ENCODE measurements at places on chromosomes 5 and 9.

DNA sequence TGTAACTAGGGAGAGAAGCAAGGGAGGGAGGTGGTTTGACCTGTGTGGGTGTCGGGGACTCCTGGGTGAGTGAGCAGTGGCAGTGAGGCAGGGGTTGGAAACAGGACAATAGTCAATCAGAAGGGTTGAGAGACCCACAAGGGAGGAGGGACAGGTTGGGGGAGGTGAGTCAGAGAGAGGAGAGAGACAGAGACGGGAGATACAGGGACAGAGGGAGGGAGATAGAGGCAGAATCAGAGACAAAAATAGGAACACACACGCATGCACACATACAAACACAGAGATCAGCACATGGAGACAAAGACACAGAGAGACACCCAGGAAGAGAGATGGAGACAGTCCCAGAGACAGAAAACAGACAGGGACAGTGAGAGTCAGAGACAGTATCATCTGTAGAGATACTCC lies 39.3 kb upstream of the PTGS1 start:
- DNase-seq = no peak

- DNase-seq = no peak
These were observed 2.9 kb downstream of the RPS23 start for GRCh38 chr5:82275216-82275664.

GRCh38 chr9:96150324-96151227 lies 151.4 kb downstream of the HSD17B3 start:
- no peak for DNase-seq

DNA sequence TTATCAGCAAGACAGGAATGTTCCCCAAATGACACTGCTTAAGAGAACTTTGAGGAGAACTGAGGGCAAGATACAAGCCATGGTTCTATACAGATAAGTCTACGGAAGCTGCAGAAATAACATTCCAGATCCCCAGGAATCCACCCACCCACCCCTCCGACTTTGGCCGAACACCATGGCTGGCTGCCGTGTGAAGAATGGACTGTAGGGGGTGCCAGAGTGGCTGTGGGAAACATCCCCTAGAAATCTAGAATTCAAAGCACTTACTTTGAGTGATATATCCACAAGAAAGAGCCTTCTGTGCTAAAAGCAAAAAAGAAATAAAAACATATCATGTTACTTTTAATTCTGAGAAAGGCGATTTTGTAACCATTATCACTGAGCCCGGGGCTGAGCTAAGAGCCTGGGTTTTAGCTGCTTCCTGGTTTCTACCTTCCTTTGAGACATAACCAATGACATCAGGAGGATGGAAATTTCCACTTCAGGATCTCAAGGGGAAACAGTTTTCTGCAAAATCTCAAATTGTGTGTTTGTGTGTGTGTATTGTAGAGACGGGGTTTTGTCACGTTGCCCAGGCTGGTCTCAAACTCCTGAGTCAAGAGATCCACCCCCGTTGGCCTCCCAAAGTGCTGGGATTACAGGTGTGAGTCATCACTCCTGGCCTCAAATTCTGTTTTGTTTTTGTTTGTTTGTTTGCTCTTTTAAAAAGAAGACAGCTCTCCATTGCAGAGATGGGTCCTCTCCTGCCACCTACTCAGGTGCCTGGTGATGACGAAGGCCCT lies 36.4 kb downstream of the GGTA1 start:
- DNase-seq = no peak

GRCh38 chr5:148957591-148958202 lies 105.2 kb downstream of the SH3TC2 start:
- DNase-seq = no peak

GRCh38 chr9:2229109-2229721 lies 214.1 kb downstream of the SMARCA2 start:
- no peak for DNase-seq

- DNase-seq = no peak
These were observed 187.8 kb downstream of the NR3C1 start for GRCh38 chr5:143215690-143216089.

DNA sequence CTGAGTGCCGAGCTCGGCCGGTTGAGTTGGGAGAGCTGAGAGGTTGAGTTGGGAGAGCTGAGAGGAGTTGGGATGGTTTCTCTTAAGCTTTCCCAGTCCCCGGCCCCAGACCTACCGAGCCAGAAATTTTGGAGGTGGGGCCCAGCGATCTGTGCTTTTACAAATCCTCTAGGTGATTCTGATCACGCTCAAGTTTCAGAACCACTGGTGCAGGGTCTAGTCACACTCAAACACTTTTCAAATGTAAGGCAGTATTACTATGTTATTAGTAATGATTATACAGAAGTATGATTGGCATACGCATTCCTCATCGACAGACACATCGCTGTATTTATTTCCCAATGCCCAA lies 256 bp upstream of the CLINT1 start:
- no peak for DNase-seq

GRCh38 chr5:9197881-9198260 lies 348.0 kb downstream of the SEMA5A start:
- no peak for DNase-seq

GRCh38 chr5:125865166-125865815 lies 557.9 kb upstream of the GRAMD2B start:
- DNase-seq = no peak

GRCh38 chr5:126878085-126878484 lies 101.1 kb downstream of the LMNB1 start:
- DNase-seq = no peak

DNA sequence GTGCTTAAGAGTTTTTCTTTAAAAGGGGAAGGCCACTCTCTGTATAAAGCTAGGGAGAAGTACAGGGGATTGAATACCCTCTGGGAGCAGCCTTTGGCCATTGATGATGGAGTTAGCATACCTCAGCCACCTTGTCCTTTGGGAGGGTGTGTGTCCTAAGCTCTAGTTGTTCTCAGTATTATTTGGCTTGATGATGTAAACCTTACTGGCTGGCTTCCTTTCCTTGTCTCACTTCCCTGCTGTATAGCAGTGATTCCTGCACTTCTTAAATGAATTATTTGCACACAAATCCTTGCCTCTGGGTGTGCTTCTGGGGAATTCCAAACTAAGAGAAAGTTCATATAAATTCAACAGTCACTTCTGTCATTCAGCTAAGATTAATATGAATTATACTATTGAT lies 234.9 kb upstream of the RIOK2 start:
- no peak for DNase-seq

DNA sequence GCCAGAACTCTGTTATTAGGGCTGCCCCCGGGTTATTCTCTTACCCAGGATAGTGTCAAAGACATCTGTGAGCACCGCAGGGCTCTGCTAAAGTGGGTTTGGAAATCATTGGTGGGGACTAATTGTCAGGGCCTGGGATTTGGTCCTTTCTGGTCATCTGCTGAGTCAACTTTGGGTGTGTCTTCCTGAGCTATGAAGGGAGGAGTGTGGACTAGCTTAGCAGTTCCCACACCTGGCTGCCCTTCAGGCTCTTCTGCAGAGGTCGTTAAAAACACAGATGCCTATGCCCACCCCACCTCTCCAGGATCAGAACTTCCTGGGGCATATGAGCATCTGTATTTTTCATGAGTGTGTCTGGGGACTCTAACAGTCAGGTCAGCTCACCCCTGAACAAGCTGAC lies 352.2 kb downstream of the SLIT3 start:
- no peak for DNase-seq

- DNase-seq = no peak
These were observed 18.5 kb downstream of the PPARGC1B start for GRCh38 chr5:149748471-149749094.

- no peak for DNase-seq
These were observed 41.0 kb upstream of the EGFL7 start for GRCh38 chr9:136621734-136622093.

- DNase-seq = no peak
These were observed at the start of gene GPSM1 for GRCh38 chr9:136327304-136327974. GPSM1 (plus strand) TSS chr9:136327539; CDS start chr9:136327696, 157 bp downstream.

GRCh38 chr5:9780501-9780900 lies 150.3 kb upstream of the TAS2R1 start:
- no peak for DNase-seq

GRCh38 chr5:73443829-73444498 lies 4.6 kb downstream of the FOXD1 start:
- DNase-seq = no peak

All from posterior cingulate gyrus (tissue), 11 donors.